ENCODE measurements at places on chromosomes 16 and 17.

DNA sequence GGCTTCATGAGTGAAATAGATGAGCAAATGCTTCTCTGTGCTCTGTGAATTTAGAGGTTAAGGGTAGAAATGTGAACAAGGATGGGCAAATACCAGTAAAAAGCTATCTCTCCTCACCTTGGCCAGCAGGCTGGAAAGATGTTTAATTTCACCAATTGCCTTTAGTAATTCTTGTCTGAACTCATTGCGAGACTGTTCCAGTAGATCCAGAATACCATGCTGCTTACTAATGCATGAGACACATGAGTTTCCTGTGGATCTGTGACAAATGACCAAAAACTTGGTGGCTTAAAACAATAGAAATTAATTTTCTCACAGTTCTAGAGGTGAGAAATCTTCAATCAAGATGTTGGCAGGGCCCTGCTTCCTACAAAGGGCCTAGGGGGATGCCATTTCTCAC lies 9.3 kb upstream of the ZNF624 start:
- DNase-seq = no peak

DNA sequence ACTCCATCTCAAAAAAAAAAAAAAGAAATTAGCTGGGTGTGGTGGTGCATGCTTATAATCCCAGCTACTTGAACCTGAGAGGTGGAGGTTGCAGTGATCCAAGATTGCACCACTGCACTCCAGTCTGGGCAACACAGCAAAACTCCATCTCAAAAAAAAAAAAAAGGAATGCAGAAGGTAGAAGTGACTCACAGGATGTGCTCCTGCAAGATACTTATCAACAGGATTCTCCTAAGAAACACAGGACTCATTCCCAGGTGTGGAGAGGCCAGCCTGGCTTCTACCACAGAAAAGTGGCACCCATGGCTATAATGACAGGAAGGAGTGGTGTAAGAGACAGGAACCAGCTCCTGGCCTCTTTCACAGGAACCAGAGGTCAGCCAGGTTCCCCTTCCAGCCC lies 13.8 kb downstream of the ELMO3 start:
- DNase-seq = no peak

- DNase-seq = no peak
Measured at GRCh38 chr17:64092952-64093451, 36.9 kb downstream of the ERN1 start.

DNA sequence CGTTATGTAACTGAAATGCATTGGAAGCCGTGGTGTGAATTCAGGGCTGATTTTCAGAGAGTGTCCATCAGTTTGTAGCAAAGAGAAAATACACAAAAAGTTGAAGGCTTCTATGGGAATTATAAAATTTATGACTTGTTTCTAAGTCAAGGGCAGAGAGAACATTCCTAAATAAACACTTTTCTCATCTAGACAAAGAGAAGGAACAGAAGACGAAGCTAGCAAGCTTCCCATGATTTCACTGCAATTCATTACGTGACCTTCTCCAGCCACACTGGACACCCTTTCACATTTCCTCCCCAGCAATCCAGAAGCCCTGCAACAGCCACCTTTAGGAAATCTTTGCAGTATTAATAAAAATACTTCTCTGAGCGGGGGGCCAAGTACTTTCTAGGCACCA lies 67.8 kb downstream of the TMEM100 start:
- no peak for DNase-seq

GRCh38 chr17:58956997-58957724 lies 149.5 kb downstream of the TRIM37 start:
- DNase-seq = no peak

DNA sequence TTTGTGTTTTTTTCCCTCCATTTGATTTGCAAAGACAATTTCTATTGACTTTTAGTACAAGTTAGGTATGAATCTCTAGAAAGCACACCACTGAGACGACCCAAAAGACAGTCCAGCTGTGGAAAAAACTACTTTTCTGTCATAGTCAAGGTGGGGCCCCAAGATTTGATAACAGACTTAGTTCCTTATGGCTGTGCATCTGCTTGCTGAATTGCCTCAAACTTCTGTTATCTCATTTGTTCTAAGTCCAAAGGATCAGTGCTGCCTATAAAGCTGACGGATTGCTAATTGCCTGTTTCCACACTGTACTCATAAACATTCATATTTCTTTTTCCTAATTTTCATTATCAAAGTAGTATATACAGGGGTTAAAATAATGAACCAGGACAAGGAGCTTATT lies 180.8 kb downstream of the SPECC1 start:
- no peak for DNase-seq
